ENCODE measurements at places on chromosomes 2 and 18.

DNA sequence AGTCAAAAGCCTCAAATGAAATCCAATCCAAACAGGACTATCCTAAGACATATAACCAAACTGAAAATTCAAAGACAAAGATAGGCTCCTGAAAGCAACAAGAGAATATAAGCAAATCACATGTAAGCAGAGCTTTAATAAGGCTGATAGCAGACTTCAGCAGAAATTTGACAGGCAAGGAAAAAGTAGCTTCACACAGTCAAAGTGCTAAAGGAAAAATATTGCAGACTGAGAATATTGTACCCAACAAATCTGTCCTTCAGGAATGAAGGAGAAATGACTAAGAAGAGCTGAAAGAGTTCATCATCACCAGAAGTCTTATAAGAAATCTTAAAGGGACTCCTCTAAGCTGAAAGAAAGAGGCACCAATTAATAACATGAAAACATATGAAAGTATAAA, 150.0 kb downstream of the EVA1A start:
- DNase-seq, result no peak

DNA sequence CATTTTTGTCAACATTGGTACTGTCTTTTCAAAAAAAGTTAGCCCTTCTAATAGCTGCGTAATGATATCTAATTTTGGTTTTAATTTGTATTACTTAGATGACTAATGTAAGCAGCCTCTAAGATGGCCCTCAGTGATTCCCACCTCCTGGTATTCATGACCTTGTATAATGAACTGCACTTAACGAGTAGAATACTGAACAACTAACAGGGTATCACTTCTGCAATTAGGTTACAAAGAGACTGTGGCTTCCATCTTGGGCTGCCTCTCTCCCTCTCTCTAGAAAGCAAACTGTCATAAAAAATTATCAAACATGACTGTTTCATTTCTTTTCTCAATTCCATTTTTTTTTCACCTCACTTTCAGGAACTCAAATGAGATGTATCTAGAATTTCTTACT, 120.9 kb downstream of the RNF152 start:
- no peak for DNase-seq

GRCh38 chr2:53058526-53058925, 709.1 kb upstream of the CHAC2 start:
- no peak for DNase-seq

DNA sequence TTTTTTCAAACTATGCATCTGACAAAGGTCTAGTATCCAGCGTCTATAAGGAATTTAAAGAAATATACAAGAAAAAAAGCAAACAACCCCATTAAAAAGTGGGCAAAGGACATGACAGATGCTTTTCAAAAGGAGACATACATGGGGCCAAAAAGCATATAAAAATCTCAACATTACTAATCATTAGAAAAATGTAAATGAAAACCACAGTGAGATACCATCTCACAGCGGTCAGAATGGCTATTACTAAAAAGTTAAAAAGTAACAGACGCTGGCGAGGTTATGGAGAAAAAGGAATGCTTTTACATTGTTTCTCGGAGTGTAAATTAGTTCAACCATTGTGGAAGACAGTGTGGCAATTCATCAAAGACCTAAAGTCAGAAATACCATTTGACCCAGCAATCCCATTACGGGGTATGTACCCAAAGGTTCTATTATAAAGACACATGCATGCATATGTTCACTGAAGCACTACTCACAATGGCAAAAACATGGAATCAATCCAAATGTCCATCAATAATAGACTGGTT, 643.1 kb upstream of the LRRTM1 start:
- DNase-seq, result no peak

GRCh38 chr18:62284637-62285036, 40.5 kb upstream of the TNFRSF11A start:
- DNase-seq, result no peak

DNA sequence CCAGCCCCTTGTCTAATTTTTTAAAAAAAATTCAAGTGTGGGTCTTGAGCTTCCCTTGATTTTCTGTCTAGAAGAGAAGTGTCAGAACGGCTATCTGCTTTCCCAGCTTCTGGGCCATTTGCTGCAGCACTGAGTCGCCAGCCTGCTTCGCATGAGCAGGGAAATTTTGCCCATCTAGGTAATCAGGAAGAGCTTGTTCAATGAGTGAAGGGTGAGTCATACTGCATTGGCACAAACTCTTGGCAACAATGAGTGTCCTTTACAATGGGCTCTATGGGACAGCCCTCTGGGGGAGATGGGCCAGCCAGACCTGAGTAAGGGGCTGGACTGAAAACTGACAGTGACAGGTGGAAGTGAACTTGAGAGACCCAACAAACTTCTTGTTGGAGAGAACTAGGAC, 2.4 kb upstream of the RNF144A start:
- no peak for DNase-seq

- no peak for DNase-seq
Observed at GRCh38 chr2:101710036-101710435, 12.5 kb downstream of the MAP4K4 start.

GRCh38 chr18:62992877-62993365, 277.6 kb downstream of the PHLPP1 start:
- no peak for DNase-seq

DNA sequence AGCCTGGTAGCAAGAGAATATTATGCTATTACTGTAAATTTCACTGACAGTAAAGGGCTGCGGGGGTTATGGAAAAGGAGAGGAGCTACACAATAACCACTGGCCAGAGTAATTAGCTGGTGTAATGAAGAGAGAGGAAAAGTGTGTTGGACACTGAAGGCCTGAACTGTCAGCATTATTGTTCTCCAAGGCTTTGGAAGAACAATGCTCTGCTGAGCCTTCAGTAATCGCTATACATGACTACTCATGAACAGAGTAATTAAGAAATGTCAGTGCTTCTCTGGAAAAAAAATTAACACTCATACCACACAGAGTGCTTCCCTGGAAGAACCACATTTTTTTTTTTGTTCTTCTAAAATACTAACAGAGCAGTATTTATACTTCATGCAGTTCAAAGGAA, 931.3 kb downstream of the CPS1 start:
- DNase-seq, result no peak

DNA sequence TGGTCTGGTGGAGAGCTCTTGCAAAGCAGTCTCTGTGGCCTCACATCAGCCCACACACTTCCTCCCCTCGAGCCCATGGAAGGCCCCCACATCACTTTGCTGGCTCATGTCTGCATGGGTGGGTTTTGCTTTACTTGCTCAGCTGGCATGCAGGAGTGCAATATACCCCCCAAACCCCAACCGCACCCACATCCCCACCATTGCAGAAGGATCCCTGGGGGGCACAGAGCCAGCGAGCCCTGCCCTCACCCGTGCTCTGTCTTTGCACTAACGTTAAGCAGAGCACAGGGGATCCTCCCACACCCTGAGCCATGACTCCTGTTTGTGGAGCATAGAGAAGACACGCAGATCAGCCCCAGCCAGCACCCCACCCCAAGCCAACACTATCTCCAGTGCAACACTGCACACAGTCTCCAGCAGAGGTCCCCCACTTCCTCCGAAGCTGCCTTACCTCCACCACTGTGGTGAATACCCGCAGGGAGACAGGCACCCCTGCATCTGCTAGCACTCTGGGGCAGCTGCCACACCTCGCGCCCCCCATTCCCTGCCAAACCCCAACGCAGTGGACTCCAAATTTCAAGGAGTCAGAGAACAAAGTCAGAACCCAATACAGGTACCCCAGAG, 177.8 kb upstream of the RGPD4 start:
- DNase-seq, result no peak

DNA sequence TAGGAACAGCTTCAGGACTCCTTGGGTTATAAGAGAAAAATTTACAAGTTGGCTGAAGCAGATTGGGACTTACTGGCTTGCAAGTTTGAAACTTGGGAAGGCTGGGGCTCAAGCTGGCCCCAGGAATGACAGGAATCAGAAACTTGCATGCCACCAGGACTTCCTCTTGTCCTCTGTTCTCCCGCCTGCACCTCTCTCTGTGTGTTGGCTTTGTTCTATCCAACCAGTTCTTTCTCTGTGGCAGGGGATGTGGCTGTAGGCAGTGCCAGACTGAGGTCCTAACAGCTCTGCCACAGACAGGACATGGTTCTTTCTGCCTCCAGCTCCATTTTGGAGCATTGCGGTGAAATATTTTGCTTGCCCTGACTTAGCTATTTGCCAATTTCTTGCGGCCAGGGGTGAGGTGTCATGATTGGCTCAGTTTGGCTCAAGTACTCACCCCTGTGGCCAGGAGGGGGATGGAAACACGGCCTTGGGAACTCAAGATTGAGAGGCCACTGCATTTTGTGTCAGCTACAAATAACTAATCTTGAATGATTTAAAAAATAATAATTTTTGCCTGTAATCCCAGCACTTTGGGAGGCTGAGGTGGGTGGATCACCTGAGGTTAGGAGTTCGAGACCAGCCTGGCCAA, 48.9 kb downstream of the MEP1B start:
- no peak for DNase-seq

DNA sequence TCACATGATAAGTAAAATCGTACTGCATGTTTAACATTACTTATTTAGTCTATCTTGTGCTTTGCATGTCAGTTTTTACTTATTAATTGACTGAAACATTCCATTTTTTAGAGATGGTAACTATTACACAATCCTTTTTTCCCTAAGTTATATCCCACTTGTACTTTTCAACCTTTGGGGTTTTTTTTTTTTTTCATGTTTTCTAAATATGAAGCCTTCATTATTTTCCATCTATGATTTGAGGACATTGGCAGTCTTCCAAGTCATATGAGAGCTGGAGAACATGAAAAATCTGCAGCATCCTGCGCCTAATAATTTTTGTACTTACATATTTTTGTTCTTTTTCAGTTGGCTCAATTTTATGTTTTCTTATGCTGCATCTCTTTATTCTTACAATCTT, 113.9 kb downstream of the MYO1B start:
- no peak for DNase-seq

GRCh38 chr2:188527141-188527540, 235.5 kb downstream of the GULP1 start:
- DNase-seq, result peak; percentile 20

GRCh38 chr2:71045865-71046548, 22.4 kb upstream of the NAGK start:
- no peak for DNase-seq

DNA sequence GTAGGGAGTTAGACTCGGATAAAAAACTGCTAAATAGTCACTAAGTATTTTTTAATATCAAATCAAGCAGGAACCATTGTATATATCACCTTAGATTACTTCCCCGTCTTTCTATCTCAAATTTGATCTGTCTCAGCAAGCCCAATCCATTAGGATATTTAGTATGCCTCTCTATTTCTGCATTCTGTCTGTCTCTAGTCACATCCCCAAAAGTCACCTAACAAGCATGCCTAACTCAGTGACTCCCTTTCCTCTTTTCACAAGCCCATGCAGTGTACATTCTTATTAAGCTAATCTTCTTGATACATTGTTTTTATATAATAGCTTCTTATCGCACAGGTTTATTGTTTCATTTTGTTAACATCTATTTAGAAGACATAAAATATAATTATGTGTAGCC, 57.8 kb downstream of the PDE1A start:
- DNase-seq, result no peak

DNA sequence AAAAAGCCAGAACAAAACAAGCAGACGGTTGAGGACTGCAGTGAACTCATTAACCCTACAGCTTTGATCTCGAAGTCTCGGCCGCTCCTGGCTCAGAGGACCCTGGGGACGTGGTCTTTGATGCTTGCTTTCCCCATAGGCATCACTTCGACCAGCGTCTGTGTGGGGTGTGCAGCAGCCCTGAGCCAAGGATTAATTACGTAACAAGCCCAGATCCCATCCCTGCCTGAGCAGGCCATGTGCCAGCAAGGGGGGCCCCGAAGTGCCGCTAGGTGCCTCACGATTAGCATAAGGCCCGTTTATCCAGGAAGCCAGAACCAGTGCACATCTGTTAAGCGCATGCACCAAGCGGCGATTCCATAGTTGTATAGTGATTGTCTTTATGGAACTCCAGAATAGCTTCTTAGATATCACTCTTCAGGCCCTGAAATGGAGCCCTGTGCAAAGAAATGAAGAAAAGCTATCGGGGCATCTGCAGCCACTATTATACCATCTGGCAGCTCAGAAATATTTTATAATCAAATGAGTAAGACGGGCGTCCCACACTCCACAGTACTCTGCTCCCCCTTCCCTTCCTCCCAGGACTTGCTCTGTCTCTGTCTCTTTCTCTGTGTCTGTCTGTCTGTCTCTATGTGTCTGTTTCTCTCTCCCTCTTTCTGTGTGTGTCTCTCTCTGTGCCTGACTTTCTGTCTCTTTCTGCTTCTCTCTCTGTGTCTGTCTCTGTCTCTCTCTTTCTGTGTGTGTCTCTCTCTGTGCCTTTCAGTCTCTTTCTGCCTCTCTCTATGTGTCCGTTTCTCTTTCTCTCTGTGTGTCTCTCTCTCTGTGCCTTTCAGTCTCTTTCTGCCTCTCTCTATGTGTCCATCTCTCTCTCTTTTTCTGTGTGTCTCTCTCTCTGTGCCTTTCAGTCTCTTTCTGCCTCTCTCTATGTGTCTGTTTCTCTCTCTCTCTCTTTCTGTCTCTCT, 41.7 kb downstream of the HPCAL1 start:
- DNase-seq, result peak; percentile 28

DNA sequence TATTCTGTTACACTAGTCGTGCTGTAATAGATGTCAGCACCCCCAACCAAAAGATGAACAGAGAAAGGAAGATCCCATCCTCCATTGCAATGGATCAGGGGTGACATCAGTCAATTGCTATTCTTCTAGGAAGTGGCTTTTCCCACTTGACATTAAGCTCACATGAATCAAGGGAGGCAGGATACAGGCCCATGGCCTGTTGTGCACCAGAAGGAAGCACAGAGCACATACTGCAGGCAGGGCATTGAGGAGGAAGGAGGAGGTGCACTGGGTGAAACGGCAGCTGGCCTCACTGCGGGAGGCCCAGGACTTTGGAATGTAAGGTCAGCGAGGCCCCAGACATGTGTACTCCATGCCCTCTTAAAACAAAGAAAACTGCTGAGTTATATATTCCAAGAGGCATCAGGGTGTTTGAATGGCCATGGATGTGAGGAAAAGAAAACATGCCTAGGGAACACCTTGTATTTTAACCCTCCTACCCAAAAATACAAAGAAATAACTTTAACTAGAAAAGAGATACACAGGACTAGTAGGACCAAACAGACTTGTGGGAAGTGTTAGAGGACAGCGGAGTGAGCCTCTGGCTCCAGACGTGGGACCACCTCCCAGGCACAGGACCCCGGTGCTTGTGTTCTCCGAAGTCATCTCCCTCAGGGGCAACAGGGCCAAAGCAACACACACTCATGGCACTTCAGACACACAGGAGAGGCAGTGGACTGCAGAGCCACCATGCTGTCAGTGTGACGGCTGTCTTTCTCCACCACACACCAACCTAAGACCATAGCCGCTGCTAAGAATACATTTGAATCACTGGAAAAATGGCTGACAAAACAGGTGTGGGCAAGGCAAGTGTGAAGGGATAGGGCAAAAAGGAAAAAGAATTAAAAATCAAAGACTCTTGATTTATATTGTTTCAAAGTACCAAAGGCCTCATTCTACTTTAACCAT, 51.4 kb upstream of the RIOK3 start:
- DNase-seq, result peak; percentile 87

DNA sequence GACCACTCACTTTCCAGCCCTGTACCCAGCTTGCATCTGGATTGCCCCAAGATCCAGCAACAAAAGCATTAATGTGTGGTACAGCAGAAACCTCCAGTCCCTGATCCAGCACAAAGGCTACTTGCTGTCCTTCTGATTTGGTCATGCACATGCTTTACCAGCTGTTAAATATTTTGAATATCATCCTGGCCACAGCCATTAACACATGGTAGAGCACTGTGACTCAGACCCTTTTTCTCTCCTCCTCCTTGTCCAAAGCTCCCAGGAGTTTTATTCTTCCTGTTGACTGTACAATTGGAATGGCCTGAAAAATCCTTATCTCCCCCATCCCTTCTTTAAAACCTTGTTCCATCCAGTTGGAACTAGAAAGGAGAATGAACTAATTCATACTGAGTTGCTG, 419.7 kb upstream of the TNP1 start:
- DNase-seq, result peak; percentile 98

Measured in EH (cell line).